ENCODE measurements at places on chromosomes 1 and 21.
A peak's percentile ranks its signal among the peaks of the same experiment; 100 is the strongest.

GRCh38 chr1:225476538-225476988 lies 48.7 kb upstream of the LBR start:
- DNase-seq = no peak

DNA sequence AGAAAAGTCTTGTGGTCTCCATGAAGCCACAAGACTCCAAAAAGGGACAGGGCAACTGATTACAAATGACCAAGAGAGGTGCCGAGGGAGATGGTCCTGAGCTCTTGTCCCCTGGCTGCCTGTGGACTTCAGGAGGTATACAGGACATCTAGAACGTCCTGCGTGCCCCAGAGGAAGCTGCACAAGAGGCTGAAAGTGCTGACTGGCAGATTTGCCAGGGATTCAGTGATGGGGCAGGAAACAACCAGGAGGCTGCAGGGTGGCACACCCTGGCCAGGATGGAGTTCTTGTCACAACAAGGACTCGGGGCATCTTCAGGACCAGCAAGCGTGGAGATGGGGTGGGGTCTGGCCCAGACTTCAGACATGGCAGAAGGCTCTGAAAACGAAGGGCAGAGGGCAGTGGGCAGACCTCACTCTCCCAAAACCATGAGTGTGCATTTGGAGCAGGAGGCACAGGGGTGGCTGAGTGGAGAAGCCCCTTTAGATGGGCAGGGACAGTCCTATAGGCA lies 13.4 kb upstream of the PKP1 start:
- no peak for DNase-seq

DNA sequence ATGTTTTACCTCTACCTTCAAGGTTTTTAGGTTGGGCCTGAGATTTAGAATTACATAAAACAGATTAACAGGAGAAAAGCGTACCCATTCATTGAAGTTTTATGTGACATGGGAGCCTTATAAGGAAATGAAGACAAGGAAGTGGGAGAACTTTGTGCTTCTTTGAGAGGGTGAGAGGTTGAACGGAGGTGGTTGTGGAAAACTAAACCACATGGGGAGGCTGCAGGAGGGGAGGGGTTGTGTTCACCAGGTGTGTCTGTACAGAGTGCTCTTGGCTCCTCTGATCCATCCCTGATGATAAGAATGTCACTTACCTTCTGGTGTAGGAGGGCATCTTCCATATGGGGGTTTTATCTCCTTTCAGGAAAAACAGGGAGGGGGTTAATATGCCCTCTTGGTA lies 2.7 kb downstream of the SLX9 start:
- no peak for DNase-seq

DNA sequence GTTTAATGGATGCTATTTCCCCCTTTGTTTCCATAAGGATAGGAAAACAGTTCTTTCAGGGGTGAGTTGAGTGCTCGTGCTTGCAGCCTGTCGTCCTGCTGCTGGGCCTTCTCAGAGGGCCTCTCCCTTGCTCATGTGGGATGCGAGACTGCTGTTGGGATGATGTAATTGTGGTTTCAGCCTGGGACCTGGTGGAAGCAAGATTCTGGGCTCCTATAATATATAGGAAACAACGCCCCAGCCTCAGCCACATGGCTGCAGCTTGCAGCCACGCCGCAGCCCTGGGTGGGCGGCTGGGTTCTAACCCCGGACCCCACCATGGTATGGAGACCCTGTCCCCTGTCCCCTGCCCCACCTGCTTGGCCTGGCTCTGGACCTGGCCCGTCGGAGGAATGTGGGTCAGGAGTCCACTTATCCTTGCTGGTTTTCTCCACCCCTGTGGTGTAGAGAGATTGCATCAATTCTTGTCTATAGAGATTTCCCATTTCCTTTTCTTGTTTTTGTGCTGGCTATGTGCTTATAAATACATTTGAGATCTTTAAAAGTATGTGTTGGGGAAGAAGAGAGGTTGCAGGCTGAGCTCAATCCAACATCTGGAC lies 357.8 kb downstream of the SIPA1L2 start:
- DNase-seq = no peak

GRCh38 chr1:235783148-235783776 lies 83.4 kb downstream of the LYST start:
- peak; percentile 80 for DNase-seq

GRCh38 chr1:241627453-241628259 lies 12.5 kb downstream of the CHML start:
- DNase-seq = peak; percentile 82
